ENCODE measurements at places on chromosomes 7 and 10. TPM values are rescaled to one million over a fixed set of nuclear protein-coding genes. Genes with fewer than 3 reads are reported as not detected.
A peak's percentile ranks its signal among the peaks of the same experiment; 100 is the strongest.

The PTF1A gene
- not detected for total RNA-seq

The SLC16A9 gene
- 1.5 TPM for total RNA-seq

The GARIN1A gene
- total RNA-seq, result 0.63 TPM

The TUBB8 gene
- total RNA-seq, result not detected

The TDRD1 gene
- total RNA-seq, result 1.1 TPM

The SORCS1 gene
- total RNA-seq, result 4.2 TPM

The IFIT1B gene
- not detected for total RNA-seq

The TCAF1 gene
- total RNA-seq, result 32.1 TPM

DNA sequence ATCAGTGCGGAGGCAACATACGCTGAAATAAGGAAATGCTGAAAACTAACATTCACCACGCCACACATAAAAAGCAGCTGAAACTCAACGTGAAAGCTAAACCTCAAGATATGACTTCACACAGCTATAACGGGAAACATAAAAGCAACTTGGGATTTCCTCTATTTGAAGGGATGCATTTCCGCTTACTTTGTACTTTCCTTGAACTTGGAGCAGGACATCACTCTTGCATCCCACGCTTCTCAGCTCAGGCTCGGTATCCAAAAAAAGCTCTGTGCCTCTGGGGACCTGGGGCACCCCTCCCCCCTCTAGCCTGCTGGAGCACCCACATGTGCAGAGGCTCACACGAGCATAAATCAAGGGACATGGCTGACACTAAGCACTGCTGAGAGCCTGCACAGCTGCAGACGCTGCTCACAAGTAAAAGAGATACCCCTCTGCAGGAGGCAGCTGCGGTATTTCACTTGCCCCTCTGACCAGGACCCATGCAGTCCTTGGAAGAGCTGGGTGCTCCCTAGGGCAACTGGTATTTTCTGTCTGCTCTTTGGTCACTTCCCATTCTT, 34.2 kb downstream of the PARD3 start:
- H3K4me3 ChIP-seq, result no peak overlapping the region
- peaks cover 34% of the 10 kb centered on the region for H3K4me1 ChIP-seq
- no peaks in the 10 kb centered on the region for H3K36me3 ChIP-seq
- H3K27me3 ChIP-seq, result no peaks in the 10 kb centered on the region
- DNase-seq, result no peak
- no peak overlapping the region for H3K27ac ChIP-seq

- no peaks in the 10 kb centered on the region for H3K27me3 ChIP-seq
- H3K4me3 ChIP-seq, result no peak overlapping the region
- H3K4me1 ChIP-seq, result no peaks in the 10 kb centered on the region
- H3K27ac ChIP-seq, result no peak overlapping the region
- H3K36me3 ChIP-seq, result no peaks in the 10 kb centered on the region
These were observed 235.2 kb downstream of the MALRD1 start for GRCh38 chr10:19283786-19284185.

DNA sequence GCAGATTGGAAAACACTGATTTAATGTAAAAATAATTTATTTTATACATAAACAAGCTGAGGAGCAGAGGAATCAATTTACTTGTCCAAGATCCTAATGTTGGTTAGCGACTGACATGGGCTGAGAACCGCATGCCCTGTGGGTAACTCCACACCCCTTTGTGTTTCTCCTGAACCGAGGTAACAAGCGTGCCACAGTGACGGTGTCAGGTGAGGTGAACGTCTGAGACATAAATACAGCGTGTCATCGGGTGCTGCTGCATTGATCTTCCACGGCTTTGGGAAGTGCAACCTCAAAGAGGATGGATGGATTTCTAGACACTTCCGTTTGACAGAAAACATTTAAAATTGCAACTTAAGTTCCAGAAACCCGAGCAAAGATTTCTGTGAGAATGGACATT, 386.8 kb upstream of the ADARB2 start:
- no peaks in the 10 kb centered on the region for H3K36me3 ChIP-seq
- no peaks in the 10 kb centered on the region for H3K27me3 ChIP-seq
- no peak overlapping the region for H3K27ac ChIP-seq
- no peaks in the 10 kb centered on the region for H3K4me1 ChIP-seq

GRCh38 chr7:41911792-41912191, 208.9 kb upstream of the INHBA start:
- no peaks in the 10 kb centered on the region for H3K36me3 ChIP-seq
- no peaks in the 10 kb centered on the region for H3K27me3 ChIP-seq

DNA sequence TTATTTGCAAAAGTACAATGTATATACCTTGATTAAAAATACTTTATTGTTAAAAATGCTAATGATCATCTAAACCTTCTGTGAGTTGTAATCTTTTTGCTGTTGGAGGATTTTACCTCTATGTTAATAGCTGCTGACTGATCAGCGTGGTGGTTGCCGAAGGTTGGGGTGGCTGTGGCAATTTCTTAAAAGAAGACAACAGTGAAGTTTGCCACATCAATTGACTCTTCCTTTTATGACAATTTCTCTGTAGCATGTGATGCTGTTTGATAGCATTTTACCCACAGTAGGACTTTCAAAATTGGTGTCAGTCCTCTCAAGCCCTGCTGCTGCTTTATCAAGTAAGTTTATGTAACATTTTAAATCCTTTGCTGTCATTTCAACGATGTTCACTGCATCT, 16.9 kb upstream of the ENTPD1 start:
- no peaks in the 10 kb centered on the region for H3K4me1 ChIP-seq
- no peaks in the 10 kb centered on the region for H3K27me3 ChIP-seq
- H3K27ac ChIP-seq, result no peak overlapping the region
- no peak overlapping the region for H3K4me3 ChIP-seq
- H3K36me3 ChIP-seq, result no peaks in the 10 kb centered on the region

- peak overlapping the region; percentile 18 for H3K4me3 ChIP-seq
- H3K27me3 ChIP-seq, result peaks cover 6% of the 10 kb centered on the region
- H3K27ac ChIP-seq, result no peak overlapping the region
- H3K4me1 ChIP-seq, result peaks cover 15% of the 10 kb centered on the region
- peak; percentile 40 for DNase-seq
- no peaks in the 10 kb centered on the region for H3K36me3 ChIP-seq
These were observed 143.2 kb upstream of the RET start for GRCh38 chr10:42933448-42934340.

DNA sequence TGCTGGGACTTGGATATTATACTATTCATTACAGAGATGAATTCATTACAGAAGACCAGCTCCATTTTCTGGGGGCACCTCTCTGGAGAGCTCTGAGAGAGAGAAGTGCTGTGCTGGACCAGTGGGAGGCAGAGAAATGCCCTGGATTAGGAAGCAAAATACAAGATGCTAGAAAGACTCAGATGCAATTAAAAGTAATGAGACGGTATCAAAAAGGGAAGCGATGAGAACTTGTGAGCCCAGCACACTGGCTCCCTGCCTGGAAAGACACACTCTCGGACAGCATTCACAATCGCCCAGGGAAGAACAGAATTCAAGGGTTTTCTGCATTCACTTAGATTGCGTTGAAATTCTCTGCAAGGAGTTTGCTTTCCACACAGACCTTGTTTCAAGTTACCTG, 3.5 kb upstream of the FRAT2 start:
- H3K4me1 ChIP-seq, result no peaks in the 10 kb centered on the region
- no peak overlapping the region for H3K4me3 ChIP-seq
- no peak overlapping the region for H3K27ac ChIP-seq
- H3K27me3 ChIP-seq, result no peaks in the 10 kb centered on the region
